ENCODE measurements at places on chromosomes 7 and 10. TPM values are rescaled to one million over a fixed set of nuclear protein-coding genes. Genes with fewer than 3 reads are reported as not detected.

Gene AVPI1
- 1.1 TPM for total RNA-seq

Gene PDE1C
- 17.8 TPM for total RNA-seq

Gene SLC13A4
- total RNA-seq: 7.6 TPM

Gene TCERG1L
- total RNA-seq: 1.6 TPM

Gene POLR2J
- 8.1 TPM for total RNA-seq

Gene SAP25
- not detected for total RNA-seq

Gene EGFR
- 9.4 TPM for total RNA-seq

Gene CLCN1
- total RNA-seq: under 0.01 TPM

Gene CYP2C18
- not detected for total RNA-seq

Gene AKR1D1
- not detected for total RNA-seq

Gene CNPY1
- total RNA-seq: 0.16 TPM

Gene CDHR3
- total RNA-seq: 16.1 TPM

All from occipital lobe (tissue), 3 donors.